ENCODE measurements at places on chromosomes 2 and 18.

GRCh38 chr2:218895326-218895725, 14.7 kb downstream of the WNT10A start:
- no peak for DNase-seq

DNA sequence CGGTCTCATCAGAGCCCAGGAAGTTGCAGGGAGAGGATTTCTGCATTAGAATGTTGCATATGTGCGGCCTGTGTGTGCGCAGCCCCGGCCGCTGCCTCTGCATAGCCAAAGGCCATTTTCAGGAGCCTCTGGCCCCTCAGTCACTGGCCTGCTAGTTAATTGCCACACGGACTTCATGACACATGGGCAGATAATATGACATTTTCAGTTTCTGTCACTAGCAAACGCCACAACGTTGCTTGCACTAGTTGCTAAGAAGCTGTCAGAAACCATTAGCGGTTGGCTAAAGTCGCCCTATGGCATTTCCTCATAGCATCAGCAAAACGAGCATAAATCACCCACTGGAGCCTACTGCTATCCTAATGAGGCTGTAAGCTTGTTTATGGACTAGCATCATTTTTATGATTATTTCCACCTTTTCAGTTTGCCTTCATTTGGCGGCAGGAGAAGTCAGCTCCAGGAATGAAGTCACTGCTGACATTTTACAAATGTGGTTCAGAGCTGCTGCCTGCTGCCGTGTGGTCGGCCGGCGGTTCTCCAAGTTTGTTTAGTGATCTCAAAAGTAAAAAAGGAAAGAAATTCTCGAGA, 73.7 kb downstream of the MEIS1 start:
- no peak for DNase-seq

DNA sequence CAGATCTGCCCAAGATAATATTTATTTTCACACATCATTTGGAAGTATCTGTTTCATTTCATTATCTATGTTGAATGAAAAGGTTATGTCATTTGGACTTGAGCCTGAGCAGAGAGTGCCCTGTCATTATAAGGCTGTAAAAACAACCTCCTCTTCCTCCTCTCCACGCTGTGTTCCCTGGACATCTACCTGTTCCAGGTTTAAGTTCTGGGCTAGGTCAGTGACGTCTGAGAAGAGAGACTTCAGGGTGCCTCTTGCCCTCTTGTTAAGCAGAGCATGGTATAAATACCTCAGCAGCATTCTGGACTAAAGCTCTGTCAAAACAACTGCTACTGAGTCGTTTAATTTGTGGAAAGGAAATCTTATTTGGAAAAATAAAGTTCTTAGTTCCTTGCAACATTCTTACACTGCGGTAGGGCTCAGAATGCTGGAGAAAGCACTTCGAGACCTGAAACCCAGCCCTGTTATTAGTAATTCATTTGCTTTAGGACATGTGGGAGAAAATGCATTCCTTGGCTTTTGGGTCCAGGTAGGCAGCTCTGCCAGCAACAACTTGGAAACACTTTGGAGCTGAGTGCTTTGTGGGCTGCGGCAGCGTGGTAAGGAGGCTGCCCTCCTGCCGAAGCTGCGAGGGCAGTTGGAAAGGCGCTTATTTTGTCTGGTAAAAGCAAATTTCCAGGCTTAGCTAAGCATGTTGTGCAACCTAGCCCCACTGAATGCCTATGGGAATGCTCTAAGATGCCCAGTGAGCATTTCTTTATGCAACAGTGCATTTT, 91.8 kb upstream of the NEDD4L start:
- DNase-seq: no peak

- DNase-seq: no peak
These were observed 1292.2 kb upstream of the ZEB2 start for GRCh38 chr2:145812165-145812554.

DNA sequence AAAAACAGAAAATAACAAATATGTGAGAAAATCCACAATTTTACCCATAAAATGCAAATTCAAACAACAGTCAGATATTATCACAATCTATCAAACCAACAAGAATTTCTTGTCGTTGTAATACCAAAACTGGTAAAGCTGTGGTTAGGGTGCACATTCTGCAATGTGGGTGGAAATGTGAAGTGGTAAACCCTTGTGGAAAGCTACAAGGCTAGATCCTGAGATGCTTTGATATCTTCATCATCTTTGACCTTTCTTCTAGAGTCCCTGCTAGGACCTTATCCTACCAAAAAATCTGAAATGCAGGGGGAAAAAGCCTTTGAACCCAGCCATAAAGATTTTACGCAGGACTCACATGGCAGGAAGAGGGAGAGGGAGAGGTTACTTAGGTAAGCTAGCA, 17.2 kb upstream of the ATG16L1 start:
- DNase-seq: no peak

DNA sequence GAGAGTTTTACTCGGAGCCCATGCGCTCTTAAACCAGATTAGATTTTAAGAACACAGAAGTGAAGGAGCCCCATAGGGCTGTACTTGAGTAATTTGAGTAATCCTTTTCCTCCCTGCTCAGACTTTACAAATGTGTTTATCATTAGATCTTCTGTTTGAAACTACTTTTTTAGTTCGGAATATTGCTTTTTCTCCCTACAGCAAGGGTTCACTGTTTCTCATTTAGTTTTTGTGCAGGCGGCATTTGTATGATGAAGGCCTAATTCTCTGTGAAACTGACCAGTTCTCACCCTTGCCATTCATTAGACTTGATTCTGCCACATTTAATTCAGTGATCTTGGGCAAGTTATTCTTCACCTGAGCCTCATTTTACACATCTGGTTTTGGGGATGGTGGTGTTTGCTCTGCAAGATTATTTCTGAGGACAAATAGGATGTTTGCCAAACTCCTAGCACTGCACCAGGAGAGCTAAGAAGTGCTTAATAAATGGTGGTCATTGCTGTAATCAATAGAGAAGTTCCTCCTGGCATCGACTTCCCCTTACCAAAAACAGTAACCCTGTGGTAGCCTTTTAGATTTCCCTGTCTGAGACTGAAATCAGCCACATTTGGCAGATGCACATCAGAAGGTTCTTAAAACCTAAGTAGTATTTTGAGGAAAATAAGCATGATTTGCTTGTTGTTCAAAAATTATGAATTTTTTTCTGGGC, 2.2 kb downstream of the B3GNT2 start:
- no peak for DNase-seq

GRCh38 chr2:175937216-175937615, 64.9 kb downstream of the LNPK start:
- no peak for DNase-seq

GRCh38 chr2:144648837-144649465, 129.0 kb upstream of the ZEB2 start:
- no peak for DNase-seq

GRCh38 chr2:88690591-88691338, 708 bp upstream of the RPIA start:
- no peak for DNase-seq

DNA sequence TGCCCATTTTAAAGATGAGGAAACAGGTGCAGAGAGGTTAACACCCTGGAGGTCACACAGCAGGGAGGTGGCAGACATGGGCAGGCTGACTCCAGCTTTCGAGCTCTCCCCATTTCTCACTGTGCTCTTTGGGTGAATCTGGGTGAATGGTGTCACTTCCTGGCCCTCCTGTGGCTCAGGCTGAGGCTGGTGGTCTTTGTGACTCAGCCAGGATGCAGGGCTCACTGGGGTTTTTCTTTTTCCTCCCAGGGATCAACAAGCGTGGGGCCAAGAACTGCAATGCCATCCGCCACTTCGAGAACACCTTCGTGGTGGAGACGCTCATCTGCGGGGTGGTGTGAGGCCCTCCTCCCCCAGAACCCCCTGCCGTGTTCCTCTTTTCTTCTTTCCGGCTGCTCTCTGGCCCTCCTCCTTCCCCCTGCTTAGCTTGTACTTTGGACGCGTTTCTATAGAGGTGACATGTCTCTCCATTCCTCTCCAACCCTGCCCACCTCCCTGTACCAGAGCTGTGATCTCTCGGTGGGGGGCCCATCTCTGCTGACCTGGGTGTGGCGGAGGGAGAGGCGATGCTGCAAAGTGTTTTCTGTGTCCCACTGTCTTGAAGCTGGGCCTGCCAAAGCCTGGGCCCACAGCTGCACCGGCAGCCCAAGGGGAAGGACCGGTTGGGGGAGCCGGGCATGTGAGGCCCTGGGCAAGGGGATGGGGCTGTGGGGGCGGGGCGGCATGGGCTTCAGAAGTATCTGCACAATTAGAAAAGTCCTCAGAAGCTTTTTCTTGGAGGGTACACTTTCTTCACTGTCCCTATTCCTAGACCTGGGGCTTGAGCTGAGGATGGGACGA, 13.2 kb downstream of the ITM2C start:
- DNase-seq: no peak

DNA sequence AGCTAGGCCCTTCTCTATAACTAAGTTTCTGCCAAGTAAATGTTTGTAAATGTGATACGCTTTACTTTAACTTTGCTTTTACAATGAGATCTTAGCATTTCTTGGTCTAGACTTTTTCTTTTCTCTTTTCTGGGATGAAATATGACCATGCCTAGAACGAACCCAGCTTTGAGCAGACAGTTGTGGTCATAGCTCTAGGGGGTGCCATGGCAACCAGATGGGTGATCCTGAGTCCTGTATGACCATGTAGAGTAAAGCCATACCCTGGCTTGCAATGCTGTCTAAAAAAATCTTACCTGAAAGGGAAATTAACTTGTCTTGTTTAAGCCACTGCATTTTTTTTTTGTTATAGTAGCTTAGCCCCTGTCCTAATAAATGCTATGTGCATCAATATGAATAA, 956.3 kb downstream of the SLC4A3 start:
- DNase-seq: no peak

- no peak for DNase-seq
These were observed 115.9 kb downstream of the CAPN13 start for GRCh38 chr2:30691091-30691947.

DNA sequence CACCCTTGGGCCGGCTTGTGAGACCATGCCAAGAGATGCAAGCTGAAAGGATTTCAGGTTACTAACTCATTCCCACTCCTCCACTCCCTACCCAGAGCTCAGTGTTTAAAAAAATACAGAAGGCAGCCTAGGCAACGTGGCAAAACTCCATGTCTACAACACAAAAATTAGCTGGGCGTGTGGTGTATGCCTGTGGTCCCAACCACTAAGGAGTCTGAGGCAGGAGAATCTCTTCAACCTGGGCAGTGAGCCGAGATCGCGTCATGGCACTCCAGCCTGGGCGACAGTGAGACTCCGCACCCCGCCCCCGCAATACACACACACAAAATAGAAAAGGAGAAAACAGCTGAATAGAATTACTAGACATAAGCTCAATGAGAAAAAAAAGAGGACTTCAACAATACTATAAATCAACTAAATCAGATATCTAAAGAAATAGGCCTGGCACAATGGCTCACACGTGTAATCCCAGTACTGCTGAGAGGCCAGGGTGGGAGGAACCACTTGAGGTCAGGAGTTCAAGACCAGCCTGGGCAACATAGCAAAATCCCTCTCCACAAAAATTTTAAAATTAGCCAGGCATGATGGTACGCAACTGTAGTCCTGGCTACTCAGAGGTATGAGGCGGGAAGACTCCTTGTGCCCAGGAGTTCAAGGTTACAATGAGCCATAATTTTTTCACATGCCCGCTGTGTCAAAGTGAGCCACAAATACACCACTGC, 10.1 kb downstream of the IWS1 start:
- peak; percentile 85 for DNase-seq

DNA sequence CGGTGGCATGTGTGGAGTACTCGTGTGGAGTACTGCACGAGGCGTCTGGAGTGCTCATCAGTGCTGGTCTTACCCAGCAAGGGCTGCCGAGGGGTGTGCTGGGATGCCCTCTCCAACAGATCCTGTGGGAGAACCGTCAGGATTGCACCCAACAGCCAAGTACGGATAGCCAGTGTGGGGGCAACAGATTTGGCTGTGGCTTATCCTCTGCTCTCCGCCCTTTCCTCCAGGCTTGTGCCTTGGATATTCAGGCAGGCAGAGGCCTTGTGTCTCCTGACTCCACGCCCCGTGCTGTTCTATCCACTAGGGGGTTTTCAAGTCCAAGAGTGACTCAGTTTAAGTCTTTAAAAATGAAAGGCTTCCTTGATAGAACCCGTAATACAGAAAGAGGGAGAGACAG, 321.0 kb upstream of the HS6ST1 start:
- DNase-seq: no peak

DNA sequence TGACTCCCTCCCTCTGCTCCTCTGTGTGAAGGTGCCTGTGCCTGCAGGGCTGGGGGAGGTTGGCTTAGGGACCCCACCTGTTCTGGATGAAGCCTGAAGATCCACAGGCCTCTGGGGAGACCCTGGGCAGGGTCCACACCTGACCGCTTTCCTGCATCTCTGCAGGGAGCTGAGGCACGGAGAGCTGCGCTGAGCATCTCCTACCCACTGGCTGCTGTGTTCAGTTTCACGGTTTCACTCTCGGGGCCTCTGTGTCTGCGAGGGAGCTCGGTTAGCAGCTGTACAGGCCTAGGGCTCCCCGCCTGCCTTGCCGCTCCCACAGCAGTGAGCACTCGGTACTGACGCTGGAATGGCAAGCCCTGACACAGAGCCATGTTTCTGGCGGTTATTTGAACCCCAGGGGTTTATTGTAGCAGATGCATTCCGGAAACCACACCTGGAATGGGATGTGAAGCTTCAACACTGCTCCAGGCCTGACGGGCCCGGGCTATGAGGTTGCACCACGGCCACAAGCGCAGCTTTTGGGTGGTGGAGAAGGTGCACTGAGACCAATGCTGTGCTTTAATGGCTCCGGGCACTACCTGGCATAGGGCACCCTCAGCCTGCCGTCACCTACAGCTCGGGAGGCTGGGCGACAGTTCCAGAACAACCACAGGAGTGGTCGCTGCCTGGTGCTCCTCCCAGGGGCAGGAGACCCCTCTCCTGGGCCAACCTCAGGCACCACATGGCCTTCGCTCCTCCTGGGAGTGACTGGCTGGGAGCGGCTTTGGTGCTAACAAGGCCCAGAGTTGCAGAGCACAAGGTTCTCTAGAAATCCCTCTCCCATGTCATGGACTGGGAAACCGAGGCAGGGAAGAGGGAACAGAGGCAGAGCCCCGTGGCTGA, 257.9 kb downstream of the NDUFA10 start:
- no peak for DNase-seq

GRCh38 chr18:48840491-48840877, 110.3 kb downstream of the SMAD7 start:
- DNase-seq: no peak

DNA sequence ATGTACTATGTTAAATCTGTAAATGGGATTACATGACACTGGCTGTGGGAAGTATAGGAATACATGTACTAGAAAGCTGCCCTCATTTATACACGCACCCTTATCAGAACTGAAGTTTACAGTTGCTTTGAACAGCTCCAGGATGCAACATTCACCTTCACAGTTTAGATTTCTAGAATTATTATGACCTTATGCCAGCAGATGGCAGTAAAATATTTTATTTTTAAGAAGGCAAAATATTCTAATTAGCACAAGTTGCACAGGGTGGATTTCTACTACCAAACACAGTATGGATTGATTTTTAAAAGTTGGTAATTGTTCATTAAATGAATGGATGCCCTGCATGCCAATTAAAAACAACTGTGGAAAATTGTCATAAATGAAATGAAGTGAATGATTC, 670.4 kb downstream of the KCNJ3 start:
- peak; percentile 15 for DNase-seq

GRCh38 chr2:46146866-46147502, 150.2 kb upstream of the EPAS1 start:
- DNase-seq: no peak

Data from cardiac fibroblast (primary cell).